ENCODE measurements at places on chromosomes 4 and X. TPM values are rescaled to one million over a fixed set of nuclear protein-coding genes. Genes with fewer than 3 reads are reported as not detected.

DNA sequence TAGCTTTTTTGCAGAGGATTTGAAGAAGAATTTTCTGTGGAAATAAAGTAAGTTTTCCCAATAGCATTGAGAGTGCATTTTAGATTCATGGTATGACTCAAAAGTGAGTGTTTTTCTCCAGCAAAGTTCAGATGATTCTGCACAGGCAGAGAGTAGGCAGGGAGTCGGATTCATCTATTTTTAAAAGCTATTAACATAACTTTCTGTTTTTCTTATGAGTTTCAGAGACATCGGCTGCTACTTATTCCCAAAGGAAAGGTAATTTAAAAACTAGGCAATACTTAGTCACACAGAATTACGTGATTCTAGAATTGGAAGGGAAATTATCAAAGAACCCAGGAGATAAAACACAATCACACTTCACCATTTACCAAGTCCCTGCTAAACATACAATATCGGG is 4.4 kb downstream of the CCDC110 start:
- no peak for ATAC-seq

Gene OCRL
- 13.0 TPM for total RNA-seq

- ATAC-seq, result no peak
Measured at GRCh38 chr4:79088946-79089691, 149.9 kb upstream of the PAQR3 start.

GRCh38 chrX:155966876-155967275 is 30.6 kb upstream of the IL9R start:
- no peak for ATAC-seq

- ATAC-seq, result no peak
Measured at GRCh38 chr4:81021142-81021944, 9.2 kb upstream of the BMP3 start.

Gene AFF2
- total RNA-seq, result 0.24 TPM

DNA sequence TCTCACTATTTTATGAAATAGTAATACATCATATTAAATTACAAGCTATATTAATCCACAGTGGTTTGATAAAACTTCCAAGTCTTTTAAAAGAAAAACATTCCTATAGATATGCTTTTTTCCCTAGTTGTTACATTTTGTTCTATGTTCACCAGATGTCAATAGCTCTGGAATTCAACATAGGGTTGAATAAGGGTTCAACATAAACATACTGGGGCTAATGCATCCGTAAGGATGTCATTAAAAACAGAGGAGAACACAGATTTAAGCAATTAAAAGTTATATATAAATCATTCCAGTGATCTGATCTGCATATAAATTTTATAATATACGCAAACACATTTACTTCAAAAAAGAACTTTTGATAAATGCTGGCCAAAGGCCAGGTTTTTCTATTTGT is 32.5 kb downstream of the SULT1B1 start:
- ATAC-seq, result no peak

DNA sequence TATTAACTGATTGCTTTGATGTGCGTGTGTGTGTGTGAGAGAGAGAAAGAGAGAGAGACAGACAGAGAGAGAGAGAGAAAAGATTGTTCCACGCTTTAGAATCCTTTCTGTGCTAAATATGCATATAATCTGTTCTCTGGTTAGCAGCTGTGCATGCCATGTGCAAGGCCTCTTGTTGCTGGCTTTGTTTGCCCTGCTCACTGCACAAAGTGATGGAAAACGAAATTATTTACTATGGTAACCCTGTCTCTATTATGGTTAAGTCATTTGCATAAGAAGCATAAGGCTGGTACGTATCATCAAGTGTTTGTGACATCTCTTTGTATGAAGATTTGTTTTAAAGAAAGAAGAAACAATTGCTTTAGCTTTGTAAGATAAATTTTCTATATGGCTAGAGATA is 190.2 kb upstream of the POF1B start:
- ATAC-seq, result no peak

DNA sequence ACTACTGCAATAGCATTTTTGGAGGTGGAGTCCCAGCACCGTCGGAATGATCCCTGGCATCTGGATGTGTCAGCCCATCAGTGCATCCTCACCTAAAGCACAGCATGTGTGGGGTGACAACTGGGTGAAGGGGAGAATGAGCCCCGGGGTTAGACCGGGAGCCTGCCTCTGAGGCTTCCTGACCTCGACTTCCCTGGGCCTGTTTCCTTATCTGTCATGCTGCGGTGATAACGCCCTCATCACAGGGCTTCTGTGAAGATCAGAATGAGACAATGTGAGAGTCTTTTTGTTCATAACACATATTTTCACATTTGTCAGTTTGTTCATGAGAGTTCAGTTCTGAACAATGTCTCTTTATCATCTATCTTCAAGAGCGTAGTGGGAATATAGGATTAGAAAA is 31.1 kb upstream of the PDLIM3 start:
- ATAC-seq, result peak; percentile 38

GRCh38 chr4:637536-638280 is 12.3 kb downstream of the PDE6B start:
- no peak for ATAC-seq
